NCI-H187 treated with DMSO at 0.1 percent for 48 hours (cell line): ENCODE measurements at places on chromosomes 1 and 21.

GRCh38 chr1:231626951-231627614 lies 493 bp downstream of the DISC1 start:
- DNase-seq = no peak

DNA sequence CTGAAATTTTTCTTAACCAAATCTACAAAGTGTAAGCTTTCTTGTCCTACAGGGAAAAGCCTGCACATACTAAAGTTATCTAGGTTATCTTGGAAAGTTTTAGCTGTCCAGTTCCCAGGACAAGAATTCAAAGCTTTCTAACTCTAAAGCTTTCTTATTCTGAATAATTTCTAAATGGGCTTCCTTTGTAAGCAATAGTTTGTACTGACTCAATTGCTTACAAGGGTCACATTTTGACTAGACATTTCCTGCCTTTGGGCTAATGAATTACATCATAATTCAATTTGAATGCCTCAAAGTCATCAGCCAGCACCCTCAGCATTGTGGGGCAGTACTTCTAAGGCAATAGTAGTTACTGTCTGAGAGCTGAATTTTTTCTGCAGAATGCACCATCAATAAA lies 223.0 kb downstream of the LTN1 start:
- no peak for DNase-seq

GRCh38 chr21:38086580-38086979 lies 170.2 kb upstream of the KCNJ15 start:
- DNase-seq = no peak

GRCh38 chr1:165486663-165487062 lies 41.7 kb upstream of the RXRG start:
- no peak for DNase-seq

DNA sequence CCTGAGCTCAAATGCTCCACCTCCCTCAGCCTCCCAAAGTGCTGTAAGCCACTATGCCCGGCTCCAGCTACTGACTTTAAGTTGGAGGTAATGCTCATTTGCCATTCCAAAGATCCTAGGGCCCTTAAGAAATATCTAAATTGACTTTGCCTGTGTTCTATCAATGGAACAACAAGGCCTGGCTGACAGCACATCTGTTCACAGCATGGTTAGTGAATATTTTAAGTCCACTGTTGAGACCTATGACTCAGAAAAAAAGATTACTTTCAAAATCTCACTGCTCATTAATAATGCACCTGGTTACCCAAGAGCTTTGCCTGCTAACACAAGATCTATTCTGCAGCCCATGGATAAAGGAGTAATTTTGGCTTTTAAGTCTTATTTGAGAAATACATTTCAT lies 3.5 kb upstream of the SSX2IP start:
- DNase-seq = no peak
